Activated gamma-delta T cell treated with Interleukin-2 at 50 U/mL for 16 hours (primary cell): ENCODE measurements at places on chromosomes 4 and X.

DNA sequence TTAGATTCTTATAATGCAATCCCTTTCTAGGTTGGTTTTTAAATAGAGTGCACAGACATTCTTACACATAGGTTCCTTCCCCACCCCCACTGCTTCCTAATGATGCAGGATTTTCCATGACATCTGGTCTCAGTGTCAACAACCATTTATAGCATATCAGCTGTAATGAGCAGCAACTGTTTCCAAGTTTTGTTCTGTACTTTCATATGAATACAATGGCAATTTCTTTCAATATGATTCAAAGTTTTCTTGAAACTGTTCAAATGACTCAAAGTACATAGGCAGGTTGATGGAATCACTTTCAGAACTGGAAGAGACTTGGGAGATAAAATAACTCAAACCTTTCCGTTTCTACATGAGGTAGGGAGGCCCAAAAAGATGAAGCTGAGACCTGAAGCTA lies 220.7 kb downstream of the CAMK2D start:
- DNase-seq = no peak

- DNase-seq = no peak
Observed at GRCh38 chr4:85078016-85078415, 111.5 kb upstream of the WDFY3 start.

DNA sequence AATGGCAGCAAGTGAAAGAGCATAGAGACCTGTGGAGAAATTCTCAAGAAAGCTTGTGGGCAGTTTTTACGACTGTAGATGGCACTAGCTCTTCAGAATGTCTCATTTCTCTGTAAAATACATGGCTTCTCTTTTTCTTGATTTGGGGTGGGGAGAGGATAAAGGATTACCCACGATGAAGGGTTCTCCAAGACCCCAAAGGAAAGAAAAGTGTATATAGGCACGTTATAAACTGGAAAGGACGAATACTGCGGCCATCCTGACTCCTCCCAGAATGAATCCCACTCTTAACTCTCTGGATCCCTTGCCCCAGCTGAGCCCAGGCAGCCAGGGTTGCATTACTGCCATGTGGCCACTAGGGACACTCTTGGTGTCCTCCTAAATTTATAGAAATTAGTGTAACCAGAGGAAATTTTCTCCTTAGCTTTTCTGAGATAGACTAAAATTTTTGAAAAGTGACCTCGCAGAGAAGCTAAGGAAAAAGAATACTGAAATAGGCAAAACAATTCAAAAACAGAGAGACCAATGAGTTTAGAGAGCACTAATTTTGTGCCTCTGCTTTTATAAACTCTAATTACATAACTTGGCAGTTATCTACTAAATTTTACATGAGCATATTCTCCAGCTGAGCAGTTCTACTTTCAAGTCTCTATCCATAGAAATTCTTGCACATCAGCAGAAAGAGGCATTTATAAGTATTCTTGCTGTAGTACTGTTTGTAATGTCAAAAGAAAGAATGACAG lies 37.8 kb upstream of the PCDH19 start:
- DNase-seq = no peak

GRCh38 chr4:147899512-147899911 lies 167.6 kb downstream of the ARHGAP10 start:
- no peak for DNase-seq

DNA sequence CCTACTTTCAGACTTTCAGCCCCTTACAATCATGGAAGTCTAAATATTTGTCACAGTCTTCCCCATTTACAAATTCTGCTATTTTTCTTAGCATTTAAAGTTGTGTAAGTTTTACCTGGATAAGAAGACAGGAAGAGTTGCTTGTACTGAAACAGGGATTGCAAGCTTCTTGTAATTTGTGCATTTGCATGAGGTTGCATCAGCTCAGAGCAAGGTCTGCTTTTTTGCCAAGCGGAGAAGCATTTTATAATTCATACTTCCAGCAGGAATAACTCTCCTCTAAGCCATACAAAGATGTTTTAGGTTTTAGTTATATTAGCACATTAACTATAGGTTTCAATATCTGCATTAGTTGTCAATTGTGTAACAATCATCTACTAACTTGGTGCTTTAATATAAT lies 922.0 kb upstream of the PABPC4L start:
- no peak for DNase-seq

GRCh38 chr4:83360018-83360417 lies 25.4 kb upstream of the HPSE start:
- DNase-seq = no peak

- DNase-seq = no peak
Observed at GRCh38 chr4:156792462-156793085, 179.0 kb downstream of the PDGFC start.

GRCh38 chrX:15758140-15758539 lies 20.1 kb downstream of the CA5B start:
- DNase-seq = peak; percentile 26
